ENCODE measurements at places on chromosomes 3 and 15.

- DNase-seq = no peak
Observed at GRCh38 chr3:174193604-174194003, 665.5 kb upstream of the NAALADL2 start.

DNA sequence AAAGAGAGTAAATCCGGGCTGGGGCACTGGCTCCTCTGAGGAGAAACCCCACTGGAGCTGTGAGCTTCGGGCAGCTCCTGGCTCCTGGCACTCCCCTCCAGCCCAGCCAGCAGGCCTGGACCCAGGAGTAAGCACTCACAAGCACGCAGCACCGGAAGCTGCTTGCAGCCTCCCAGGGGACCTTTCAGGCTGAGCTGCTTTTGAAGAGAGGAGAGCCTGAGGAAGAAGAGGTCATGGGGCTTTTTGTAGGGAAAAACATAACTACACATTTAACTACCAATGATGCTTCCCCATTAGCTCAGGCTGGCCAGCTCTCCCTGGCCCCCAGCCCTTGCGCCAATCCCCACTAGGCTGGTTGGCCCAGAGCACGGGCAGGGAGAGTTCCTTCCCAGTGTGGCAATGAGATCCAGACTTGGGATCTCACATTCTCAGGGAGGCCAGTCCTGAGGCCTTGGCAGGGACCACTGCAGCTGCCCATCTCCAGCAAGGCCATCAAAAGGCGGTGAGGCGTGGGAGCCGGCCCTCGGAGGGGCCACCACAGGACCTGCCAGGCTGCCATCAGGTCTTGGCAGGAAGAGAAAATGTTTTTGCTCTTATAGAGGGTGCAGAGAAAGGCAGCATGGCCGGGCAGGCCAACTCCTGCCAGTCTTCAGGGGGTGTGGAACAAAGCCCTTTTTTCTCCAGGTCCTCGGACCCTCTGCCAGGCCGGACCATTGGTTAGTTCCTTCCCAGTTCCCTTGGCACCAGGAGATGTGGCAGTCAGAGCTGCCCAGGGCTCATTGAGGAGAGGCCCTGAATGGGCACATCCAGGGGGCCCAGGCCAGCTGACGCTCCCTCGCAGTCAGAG lies 41.5 kb upstream of the MFGE8 start:
- peak; percentile 38 for DNase-seq

DNA sequence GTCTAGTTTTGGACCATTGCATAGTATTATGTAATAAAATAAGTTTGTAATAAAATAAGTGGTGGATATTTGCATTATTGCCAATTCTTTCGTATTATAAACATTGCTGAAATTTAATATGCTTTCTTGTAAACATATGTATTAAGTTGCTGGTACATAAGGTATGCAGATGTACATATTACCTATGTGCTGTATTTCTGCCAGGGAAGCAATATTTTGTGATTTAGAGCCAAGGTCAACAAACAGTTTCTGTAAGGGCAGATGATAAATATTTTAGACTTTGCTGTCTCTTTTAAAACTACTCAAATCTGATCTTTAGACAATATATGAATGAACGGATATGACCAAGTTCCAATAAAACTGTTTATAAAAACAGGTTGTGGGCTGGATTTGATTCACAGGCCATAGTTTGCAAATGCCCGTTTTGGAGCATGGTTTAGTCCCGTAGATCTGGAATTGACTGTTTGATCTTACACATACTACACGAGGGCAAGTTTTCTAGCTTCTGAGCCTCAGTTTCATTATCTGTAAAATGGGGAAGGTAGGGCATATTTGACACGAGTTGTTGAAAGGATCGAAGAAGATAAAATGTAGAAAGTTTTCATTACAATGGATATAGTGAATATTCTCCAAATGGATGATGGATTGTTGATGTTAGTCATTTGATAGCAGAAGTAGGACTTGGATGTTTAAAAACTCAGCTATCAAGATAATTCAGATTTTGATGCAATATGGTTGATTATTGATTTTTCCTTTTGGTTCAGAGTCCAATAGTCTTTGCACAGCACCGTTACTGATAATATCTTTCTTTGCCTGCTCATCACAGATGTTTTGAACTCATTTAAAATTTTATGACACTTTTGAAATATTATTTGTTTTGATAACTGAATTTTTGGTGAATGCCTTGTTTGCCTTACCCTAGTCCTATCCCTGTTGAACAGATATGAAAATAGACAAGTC lies 394.6 kb downstream of the FEZF2 start:
- DNase-seq = no peak

GRCh38 chr15:63349156-63349555 lies 32.5 kb downstream of the CA12 start:
- no peak for DNase-seq

- no peak for DNase-seq
Observed at GRCh38 chr15:60649845-60650548, 171.1 kb upstream of the ICE2 start.

DNA sequence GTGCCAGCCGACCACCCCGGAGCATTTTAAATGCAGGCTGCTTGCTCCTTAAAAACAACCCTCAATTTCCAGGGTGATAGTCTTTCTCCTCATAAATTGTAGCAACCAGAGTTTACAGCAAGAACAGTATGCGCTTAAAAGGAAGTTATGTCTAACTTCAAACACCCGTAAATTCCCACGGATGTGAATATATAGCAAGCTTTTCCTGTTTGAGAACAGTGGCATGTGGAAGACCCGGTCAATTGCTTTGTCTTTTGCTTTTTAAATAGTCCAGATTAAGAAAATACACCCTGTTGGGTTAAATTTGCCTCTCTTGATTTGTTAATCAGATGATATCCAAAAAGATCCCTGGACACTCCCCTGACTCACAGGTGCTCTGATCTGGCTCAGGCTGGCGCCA lies 20.8 kb downstream of the MRPS25 start:
- no peak for DNase-seq

DNA sequence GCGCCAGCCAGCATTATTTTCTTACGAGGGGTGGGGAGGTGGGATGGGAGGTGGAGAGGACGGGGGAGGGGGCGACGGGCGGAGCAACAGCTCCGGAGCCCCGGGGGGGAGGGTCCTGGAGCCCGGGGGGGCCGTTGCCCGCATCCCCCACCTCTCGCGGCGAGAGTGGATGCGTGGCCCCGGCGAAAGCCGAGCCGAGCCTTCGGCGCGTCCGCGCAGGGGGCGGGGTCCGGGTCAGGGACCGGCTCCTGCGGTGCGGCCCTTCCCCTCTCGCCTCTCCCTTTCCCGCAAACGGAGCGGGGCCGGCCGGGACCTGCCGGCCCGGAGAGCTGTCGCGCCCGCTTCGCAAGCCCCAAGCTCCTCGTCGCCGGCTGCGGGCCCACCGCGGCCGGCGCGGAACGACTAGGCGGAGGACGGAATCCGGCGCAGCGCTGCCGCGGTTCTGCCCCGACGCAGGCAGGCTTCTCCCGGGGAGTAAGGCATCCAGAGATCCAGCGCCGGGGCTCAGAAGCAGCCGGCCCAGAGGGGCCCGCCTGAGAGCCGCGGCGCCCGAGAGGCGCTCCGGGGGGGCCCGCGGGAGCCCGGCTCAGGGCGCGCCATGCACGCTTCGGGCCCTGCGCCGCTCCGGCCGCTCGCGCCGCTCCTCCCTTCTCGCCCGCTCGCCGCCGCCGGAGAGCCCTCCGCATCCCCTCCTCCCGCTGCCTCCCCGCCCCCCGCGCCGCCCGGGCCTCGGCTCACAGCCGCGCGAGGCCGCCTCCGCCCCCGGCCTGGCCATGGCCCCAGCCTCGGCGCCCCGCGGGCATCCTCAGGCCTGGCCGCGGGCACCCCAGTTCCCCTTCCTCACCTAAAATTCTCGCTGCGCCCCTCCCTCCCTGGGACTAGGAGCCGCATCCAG lies 459 bp upstream of the ADCY5 start:
- peak; percentile 42 for DNase-seq

DNA sequence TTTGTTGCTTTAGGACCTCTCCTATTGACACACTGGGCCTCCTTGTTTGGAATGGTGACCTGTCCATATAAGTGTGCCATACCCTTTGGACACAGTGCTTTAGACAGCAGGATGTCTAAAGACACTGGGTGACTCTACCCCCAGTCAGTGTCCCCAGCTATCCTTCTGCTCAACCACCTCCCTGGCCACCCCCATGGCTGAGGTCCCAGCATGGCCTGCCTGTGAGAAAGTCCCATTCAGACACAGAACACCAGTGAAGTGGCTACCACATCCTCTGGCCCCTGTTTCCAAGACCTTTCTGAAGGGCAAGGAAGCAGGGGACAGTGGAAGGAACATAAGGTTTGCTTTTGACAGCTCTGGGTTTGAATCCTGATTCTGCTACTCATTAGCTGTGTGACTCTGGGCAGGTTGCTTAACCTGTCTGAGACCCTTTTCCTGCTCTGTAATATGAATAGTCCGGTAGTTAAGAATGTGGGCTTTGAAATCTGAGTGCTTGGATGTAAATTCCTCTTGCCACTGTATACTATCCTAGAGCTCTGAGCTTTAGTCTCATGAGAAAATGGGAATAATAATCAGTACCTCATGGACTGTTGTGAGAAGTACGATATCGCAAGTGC lies 6.3 kb upstream of the AP3S2 start:
- no peak for DNase-seq
